ENCODE measurements at places on chromosomes 12 and 14.

GRCh38 chr12:32605326-32606095 is 73.6 kb upstream of the DNM1L start:
- no peak for DNase-seq

DNA sequence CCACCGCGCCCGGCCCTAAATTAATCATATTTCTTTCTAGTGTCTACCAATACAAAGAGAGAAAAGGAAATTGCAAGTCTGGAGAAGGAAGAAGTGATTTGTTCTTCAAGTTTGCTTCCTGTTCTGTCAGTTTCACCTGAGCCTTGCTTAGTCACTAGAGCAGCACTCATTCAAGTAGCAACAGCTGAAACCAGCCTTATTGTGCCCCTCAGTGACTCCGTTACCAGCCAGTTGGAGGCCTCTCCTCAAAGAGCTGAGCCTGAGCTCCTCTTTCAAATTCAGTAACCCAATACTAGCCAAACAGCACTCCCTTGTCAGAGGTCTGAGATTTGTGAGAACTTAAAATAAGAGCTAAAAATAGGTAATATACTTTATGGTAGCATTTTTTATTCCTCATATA is 17.4 kb downstream of the PAWR start:
- no peak for DNase-seq

DNA sequence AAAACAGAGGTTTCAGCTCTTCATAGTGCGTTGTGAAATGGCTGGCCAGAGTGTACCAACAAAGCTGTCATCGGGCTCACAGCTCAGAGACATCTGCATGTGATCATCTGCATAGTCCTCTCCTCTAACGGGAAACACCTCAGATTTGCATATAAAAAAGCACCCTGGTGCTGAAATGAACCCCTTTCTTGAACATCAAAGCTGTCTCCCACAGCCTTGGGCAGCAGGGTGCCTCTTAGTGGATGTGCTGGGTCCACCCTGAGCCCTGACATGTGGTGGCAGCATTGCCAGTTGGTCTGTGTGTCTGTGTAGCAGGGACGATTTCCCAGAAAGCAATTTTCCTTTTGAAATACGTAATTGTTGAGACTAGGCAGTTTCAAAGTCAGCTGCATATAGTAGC is 14.3 kb upstream of the PAPLN start:
- DNase-seq, result no peak

- DNase-seq, result no peak
These were observed 75.5 kb downstream of the SYNE3 start for GRCh38 chr14:95440951-95441350.

DNA sequence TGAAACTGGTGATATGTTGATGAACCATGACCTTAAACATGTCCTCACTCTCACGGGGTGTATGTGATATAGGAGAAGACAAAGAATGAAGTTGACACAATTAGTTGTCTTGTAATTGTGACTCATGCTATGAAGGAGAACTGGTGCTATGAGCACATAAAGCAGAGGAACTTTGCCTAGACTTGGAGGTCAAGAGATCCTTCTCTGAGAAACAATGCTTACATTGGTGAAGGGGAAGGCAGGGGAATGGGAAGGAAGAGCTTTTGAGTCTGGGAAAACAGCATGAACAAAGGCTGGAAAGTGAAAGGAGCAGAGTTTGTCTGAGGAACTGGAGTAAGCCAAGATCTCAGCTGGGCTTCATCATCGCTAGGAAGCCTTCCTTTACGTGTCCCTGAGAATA is 83.2 kb downstream of the MYRFL start:
- no peak for DNase-seq

GRCh38 chr14:101889898-101890297 is 74.5 kb upstream of the DYNC1H1 start:
- DNase-seq, result no peak

- DNase-seq, result peak; percentile 79
These were observed at the start of gene DDHD1 for GRCh38 chr14:53152887-53153701. DDHD1 (minus strand) TSS chr14:53153323; CDS start chr14:53153098, 225 bp downstream.

- DNase-seq, result no peak
These were observed 14.1 kb downstream of the ABCD2 start for GRCh38 chr12:39605501-39605900.

DNA sequence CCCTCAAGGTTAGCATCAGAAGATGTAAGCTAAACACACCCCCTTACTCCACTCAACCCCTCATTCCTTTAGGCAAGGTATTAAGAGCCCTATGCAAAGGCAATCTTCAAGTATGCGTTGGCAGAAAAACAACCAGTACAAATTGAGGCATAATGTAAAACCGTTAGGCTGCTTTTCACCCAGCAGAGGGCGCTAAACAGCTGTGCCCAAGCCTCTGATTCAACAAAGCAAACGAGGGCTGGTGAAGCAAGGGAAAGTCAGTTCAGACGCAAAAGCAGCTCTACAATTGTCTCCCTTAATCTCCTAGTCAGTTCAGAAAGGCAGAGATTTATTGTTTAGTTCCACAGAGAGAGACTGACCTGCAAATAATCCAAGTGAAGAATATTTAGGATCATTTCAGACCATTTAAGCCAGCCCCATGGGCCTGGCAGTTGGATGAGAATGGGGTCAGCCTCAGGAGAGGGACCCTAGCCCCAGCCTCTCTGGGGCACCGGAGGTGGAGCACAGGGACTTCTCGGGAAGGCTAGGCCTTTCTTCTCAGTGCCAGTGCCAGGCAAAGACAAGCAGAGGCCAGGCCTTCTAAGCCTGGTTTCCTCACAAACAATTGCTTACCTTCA is 23.5 kb downstream of the DCAF5 start:
- peak; percentile 79 for DNase-seq

DNA sequence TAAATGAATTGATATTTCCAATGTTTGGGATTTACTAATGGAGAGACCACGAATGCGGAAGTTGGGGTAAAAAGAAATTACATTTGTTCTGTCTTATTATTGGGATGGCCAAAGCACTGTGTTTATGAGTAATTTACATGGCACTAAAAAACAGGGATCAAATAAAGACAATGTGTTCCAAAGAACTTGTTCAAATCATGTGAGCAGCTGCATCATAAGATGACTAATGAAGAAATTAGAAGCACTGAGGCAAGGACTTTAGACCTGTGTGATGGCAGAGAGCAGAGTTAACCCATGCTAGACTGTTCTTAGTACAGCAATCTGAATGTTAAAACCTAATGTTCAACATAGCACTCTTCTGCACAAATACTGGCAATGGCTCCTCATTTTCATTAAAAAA is 34.3 kb upstream of the DCN start:
- DNase-seq, result no peak

GRCh38 chr12:121849211-121849610 is 9.4 kb downstream of the HPD start:
- no peak for DNase-seq

DNA sequence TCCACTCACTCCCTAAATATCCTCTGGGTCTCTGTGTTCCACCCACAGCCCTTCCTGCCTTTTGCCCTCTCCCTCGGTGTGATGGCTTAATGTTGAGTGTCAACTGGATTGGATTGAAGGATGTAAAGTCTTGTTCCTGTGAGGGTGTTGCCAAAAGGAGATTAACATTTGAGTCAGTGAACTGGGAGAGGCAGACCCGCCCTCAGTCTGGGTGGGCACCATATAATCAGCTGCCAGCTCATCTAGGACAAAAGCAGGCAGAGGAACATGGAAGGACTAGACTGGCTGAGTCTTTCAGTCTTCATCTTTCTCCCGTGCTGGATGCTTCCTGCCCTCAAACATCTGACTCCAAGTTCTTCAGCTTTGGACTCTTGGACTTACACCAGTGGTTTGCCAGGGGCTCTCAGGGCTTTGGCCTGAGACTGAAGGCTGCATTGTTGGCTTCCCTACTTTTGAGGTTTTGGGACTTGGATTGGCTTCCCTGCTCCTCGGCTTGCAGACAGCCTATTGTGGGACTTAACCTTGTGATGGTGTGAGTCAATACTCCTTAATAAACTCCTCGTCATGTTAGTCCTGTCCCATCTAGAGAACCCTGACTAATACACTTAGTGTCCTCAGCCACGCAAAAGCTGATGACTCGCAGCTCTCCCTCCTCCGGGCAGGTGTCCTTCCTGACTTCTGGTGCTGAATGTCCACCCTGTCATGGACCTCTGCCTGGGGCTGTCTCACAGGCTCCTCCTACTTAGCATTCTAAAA is 5.9 kb downstream of the DGLUCY start:
- no peak for DNase-seq

DNA sequence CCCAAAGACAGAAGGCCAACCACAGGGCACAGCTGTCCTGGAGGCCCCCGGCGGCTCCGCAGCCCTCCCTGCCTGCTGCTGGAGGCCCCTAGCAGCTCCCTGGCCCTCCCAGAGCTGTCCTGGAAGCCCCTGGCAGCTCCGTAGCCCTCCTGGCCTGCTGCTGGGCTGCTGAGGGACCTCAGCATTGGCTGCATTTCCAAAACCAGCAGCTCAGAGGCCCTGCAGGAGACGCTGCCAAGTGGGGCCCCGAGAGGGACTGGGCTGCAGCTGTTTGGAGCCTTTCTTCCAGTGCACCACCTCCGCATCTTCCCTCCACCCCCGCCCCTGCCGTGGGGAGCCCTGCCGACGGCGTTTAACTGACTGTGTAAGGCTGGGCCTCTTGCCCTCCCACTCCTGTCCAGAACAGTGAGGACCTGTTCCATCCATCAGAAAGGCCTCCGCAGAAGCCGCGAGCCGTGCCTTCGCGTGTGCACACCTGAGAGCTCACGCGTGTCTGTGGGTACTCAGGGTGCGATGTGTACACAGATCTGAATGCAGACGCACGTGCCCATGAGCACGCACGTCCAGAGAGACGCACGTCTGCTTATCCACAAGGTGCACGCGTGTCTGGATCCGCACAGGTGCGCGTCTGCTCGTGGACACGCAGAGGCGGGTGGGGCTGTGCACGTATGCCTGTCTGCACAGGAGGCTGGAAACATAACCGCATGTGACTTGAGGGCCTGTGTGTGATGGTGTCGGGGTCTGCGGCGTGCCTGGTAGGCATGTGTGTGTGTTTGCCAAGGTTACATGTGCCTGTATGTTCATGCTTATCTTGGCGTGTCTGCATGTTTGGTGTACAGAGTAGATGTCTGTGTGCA is 57.0 kb upstream of the FBRSL1 start:
- no peak for DNase-seq

DNA sequence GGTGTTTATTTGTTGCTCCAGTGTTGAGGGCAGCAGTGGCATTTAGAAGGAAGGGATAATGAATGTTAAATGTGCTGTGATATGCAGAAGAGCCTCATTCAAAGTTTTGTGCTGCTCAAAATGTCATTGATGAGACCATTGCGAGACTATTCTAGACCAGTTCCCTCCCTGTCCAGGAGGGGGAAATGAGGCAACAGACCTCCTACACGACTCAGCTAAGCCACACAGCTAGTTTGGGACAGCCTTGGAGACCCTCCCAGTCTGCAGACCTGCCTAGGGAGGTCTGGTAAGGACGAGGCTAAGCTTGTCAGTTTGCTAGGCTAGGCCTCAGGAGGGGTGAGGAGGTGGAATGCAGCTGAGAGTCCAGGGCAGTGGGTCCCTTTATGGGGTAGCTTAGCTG is 116.0 kb downstream of the NRXN3 start:
- no peak for DNase-seq

DNA sequence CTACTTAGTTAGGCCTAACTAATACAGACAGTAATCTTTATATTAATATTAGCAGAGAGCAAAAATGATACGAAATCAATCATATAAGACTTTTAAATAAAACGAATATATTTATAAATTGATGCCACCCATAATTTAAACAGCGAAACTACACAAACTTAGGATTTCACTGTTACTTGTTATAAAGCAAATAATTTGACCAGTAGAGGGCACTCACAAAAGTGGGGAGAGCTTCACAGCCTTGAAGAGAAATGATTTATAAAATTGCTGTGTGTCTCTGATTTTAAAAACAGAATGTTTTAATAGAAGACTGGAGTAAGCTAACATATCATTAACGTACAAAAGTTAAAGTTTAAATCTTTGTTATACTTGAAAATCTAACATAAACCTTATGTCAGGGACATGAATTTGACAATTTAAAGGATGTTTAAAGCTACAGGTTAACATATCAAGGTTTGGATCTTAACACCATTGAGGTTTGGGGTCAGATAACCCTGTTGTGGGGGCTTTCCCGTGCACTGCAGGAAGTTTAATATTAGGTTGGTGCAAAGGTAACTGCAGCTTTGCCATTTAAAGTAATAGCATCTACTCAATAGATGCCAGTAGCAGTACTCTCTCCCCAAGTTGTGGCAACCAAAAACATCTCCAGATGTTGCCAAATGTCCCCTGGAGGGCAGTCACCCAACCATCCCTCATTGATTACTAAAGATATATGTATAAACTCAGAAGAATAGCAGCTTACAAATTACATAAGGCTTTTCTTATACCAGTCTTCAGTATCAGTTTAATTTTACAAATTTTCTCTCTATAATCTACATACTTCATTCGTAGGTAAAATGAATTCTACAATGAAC is 9.3 kb downstream of the KRAS start:
- DNase-seq, result peak; percentile 26

- no peak for DNase-seq
These were observed 22.1 kb upstream of the SFSWAP start for GRCh38 chr12:131688845-131689154.

- DNase-seq, result no peak
These were observed 5.7 kb upstream of the TNS2 start for GRCh38 chr12:53044052-53044581.

DNA sequence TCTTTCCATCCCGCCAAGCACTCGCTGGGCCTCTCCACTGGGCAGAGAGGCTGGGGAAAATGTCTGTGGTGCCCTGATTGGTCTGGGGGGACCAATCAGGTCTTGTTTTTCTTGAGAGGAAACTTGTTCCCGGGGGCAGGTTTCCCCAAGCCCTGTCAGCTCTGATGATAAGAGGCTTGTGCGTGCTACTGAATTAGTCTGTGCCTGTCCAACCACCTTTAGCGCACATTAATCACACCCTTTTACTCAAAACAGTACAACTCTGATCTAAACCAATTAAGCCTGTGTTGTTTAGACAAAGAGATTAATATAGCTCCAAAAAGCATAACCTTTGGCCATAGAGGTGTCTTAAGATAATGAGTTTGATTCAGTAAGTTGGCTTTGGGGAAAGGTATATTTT is 580.4 kb downstream of the VRK1 start:
- DNase-seq, result no peak

- no peak for DNase-seq
These were observed 161.3 kb upstream of the CAND1 start for GRCh38 chr12:67107751-67108269.

DNA sequence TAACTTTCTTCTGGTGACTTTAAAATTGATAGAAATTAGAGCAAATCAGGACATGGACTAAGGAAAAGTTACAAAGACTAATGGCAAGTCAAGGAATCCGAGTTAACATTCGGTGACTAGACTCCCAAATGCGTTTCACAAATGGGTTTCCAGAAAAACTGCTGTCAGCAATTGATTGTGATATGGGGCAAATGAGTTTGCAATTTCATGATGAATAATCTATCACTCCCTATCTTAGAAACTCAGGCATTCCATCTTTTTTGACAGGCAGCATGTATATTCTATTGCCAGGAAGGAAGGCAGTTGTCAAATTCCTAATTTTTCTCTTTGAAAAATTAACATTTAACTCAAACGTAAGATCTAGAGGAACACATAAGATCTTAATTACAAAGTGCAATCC is 40.5 kb upstream of the PLXNC1 start:
- DNase-seq, result no peak
